Memory B cell (primary cell): ENCODE measurements at places on chromosomes 6 and 20.
A peak's percentile ranks its signal among the peaks of the same experiment; 100 is the strongest.

DNA sequence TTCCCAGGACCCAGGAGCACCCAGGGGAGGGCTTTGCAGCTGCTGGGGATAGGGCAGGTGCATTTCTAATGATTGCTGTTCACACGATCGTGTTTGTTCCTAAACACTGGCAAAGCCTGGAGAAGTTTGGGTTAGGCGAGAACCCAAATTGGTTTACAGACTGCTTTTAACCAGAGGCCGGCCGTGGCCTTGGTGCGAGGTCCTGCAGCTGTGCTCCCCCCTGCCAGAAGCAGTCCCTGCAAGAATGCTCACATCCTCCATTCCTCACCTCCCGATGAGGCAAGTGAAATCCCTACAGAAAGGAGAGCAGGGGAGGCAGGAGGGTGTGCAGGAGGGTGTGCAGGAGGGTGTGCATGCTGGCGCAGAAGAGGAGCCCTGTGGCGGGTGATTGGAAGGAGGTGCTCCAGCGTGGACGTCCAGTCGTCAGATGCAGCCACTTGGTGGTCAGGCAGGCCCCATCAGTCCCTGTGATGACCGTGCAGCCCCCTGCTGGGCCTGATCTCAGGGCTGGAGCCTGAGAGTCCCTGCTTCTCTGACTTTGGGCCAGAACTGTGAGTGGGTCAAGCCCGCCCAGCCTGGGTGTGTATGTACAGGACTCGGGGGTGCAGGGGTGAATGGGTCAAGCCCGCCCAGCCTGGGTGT is 55.7 kb upstream of the FRMD1 start:
- no peak for DNase-seq

- DNase-seq, result no peak
These were observed 29.9 kb downstream of the EZR start for GRCh38 chr6:158789115-158789917.

DNA sequence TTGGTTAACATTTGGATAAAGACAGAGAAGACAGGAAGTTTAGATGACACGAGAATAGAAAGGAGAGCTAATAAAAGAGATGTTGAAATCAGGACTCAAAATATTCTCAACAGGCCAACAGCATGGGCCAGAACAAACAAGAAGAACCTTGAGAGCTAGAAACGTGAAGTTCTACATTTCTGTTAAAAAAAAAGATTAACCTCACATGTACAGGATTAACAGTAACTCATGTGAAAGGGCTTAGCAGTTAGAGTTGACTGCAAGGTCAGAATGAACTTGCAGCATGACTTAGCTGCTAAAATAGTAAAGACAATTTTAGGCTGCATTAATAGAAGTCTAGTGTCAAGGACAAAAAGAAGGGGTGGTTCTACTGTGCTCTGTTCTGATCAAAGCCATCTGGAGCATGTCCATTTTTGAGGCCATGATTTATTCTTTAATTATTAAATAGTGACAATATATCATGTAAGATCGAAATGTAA is 331.1 kb upstream of the HSF2 start:
- DNase-seq, result no peak

- DNase-seq, result no peak
These were observed 21.7 kb upstream of the IL17A start for GRCh38 chr6:52164319-52165094.

DNA sequence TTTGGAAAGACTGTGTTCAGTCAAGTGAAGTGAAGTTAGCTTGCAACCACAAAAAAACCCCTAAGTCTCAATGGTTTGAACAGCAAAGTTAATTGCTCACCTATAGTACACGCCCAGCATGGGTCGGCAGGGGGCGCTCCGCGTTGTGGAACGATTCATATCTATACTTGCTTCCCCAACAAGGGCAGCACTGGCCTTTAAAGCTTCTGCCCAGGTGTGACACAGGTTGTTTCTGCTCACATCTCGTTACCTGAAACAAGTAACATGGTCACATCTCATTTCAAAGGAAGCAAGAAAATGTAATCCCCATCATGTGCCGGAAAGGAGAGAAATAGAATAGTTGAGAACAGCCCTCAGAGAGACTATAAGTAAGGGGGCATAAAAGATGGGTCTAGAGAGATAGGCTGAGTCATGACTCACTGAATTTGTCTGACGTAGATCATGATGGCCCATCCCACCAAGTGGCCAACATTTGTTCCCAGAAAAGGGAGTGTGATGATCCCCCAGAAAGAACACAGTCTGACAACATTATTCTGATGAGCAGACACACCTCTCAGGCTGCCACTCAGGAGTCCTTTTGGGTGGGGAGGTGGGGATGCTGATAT is 29.0 kb downstream of the HNF4A start:
- peak; percentile 69 for DNase-seq

- no peak for DNase-seq
These were observed 17.2 kb upstream of the LRRN4 start for GRCh38 chr20:6070829-6071695.

DNA sequence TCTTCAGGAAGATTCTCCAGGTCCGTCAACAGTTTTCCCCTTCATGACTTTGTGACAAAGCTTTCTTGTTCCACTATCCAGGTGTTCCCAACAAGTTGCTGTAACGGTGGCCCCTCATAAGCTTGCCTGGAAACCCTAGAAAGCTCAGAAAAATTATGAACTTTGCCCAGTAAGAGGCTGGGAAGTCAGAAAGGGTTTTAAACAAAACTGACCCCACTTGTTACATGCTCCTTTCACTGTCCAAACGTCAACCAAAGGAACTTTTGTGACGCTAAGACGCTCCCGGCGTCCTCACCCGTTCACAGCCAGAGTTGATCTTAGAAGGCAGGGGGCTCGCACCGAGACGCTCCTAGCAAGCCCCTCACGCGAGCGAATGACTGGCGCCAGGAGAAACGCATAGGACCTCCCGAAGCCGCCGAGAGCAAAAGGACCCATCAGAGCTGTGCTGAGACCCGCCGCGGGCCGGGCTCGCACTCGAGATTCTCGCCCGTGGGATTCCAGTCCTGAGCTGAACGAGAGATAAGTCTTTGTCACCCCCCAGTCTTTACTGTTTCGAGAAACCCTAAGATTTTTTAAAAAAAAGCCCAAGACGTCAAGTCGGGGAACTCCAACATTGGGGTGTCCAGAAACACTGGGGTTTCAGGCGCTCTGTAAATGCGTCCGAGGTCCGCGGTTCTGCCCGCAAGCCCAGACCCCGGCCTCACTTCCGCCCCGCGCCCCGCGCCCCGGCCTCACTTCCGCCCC is 544 bp upstream of the ACAT2 start:
- DNase-seq, result no peak

- DNase-seq, result no peak
These were observed 137.0 kb downstream of the DST start for GRCh38 chr6:56505512-56506260.

GRCh38 chr20:52426856-52427255 is 235.3 kb upstream of the ZFP64 start:
- no peak for DNase-seq

DNA sequence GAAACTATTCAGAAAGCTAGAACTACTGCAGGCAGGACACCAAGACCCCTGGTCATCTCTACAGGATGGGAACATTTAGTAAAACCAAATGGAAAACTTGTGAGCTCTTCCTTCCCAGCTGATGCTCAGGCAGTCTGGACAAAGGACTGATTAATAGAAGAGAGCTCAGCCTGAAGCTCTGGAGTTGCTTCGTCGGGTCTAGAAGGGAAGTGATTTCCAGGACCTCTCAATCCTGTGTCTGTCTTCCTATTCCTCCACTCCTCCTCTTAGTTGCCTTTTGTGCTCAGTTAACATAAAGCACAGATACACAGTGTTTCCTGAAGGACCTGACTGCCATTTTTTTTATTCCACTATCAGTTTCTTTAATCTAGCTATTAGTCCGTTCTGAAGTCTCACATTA is 54.2 kb downstream of the SLC35F1 start:
- DNase-seq, result no peak

- no peak for DNase-seq
These were observed 35.7 kb downstream of the TFAP2C start for GRCh38 chr20:56664796-56665195.

GRCh38 chr6:12921467-12921866 is 204.9 kb downstream of the PHACTR1 start:
- DNase-seq, result no peak

DNA sequence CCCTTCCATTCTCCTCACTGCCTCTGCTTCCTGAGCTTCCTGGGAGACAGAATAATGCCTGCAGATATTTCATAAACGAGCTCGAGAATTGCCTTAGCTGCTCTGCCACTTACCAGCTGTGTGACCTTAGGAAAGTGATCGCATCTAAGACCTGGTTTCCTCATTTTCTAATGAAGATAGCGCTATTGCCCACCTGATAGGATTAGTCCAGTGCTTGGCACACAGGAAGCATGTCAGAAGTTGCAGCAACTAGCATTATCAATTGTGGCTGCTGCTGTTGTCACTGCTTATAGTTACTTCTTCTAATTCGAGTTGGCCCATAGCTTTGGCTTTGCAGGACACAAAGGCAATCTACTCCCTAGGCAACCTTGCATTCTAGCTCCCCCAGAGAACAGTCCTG is 305.5 kb upstream of the SGK1 start:
- no peak for DNase-seq

- no peak for DNase-seq
These were observed 260.3 kb upstream of the FAM83B start for GRCh38 chr6:54586251-54586650.

DNA sequence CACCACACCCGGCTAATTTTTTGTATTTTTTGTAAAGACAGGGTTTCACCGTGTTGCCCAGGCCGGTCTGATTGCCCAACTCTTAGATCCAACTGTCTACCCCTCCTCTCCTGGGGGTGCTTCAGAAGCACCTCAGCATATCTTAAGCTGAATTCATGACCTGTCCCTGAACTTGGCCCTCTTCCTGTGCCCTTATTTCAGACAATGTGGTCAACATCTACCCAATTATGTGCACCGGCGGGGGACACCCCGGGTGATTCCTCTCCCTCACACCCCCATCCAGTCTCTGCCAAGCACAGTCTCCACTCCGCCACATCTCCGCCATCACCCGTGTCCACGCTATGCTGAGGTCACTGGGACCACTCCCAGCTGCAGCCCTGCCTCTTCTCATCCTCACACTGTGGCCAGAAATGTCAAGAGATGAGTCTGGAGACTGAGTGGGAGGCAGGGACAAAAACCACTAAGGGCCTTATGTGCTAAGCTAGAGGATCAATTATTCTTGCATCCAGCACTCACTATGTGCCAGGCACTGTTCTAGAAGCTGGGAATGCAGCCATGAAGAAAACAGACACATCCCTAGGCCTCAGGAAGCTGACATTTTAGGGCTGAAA is 111.9 kb downstream of the ARMC2 start:
- no peak for DNase-seq

GRCh38 chr6:74071214-74071613 is 375.2 kb downstream of the CD109 start:
- no peak for DNase-seq

GRCh38 chr6:168244961-168245551 is 74.5 kb downstream of the DACT2 start:
- DNase-seq, result no peak

GRCh38 chr6:159616456-159616855 is 76.6 kb downstream of the SOD2 start:
- no peak for DNase-seq

GRCh38 chr6:16505711-16506357 is 255.4 kb downstream of the ATXN1 start:
- DNase-seq, result no peak

- no peak for DNase-seq
These were observed 63.9 kb upstream of the TENT5A start for GRCh38 chr6:81816380-81816779.

DNA sequence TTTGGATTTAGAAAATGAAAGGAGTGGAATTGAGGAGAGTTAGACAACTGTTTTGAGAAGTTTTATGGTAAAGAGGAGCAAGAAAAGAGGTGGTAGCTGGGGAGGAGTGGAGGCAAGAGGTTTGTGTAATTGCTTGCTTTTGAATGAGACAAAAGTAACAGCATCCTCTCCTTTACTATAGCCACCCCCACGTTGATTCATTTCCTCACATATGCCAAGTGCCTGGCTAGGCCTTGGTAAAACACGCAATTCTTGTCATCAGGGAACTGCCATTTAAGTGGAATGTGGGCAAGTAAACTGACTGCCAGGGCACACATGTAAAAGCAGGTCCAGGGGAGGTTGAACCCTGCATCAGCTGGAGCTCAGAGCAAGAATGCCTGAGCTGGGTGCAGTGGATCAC is 4.1 kb downstream of the MTRES1 start:
- DNase-seq, result no peak

GRCh38 chr20:57570145-57570850 is 9.4 kb downstream of the PCK1 start:
- no peak for DNase-seq

DNA sequence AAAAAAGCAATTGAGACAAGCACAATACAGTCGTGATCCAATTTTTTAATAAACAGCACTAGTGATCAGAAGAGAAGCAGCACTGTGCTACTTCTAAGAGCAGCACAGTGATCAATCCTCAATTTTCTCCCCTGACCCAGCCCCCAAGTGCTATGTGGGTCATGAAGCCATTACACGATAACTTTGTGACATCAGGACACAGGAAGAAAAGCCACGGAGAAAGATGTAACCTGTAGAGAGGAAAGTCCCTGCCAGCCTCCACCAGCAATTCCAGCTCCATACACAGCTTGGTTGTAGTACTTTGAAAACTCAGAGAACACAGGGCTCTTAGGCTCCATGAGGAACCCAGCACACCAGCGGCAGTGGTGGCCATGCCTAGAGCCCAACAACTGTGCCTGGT is 45.3 kb upstream of the MYB start:
- DNase-seq, result no peak

DNA sequence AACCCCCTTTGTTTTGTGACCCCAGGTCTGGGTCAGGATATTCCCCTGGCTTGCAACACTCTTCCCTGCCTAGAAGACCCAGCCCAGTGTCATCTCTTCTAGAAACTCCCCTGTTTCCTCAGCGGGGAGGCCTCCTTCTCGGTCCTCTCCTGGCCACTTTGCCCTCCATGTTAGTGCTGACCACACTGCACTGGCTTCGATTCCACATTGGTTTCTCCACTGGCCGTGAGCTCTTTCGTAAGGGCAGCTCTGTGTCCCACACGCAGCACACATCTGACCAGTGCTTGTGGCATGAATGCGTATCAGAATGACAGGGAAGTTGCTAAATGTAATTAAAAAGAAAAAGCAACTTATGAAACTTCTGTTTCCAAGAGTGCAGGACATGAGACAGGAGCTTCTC is 49.4 kb upstream of the FNDC1 start:
- no peak for DNase-seq

- DNase-seq, result no peak
These were observed 11.0 kb upstream of the HINT3 start for GRCh38 chr6:125945378-125946141.

- no peak for DNase-seq
These were observed 83.5 kb upstream of the ZNF184 start for GRCh38 chr6:27556406-27556805.

GRCh38 chr6:83086751-83087150 is 19.3 kb downstream of the DOP1A start:
- DNase-seq, result no peak

DNA sequence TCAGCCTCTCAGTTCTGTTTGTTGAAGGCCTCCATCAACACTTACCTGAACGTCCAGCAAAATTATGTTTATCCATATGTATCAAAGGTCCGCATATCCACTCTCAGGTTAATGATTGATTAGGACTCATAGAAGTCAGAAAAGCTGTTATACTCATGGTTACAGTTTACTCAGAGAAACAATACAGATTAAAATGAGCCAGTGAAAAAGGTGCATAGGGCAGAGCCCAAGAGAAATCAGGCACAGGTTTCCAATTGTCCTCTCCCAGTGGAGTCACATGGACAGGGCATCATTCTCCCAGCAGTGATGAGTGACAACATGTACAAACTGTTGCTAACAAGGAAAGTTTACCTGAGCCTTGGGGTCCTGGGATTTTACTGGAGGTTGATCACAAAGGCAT is 36.2 kb downstream of the THEMIS start:
- no peak for DNase-seq

- no peak for DNase-seq
These were observed 49.5 kb downstream of the PLN start for GRCh38 chr6:118597636-118598035.
